T-helper 1 cell (primary cell): ENCODE measurements at places on chromosomes 5 and 9.

GRCh38 chr5:166353580-166353979 lies 1937.9 kb upstream of the WWC1 start:
- DNase-seq: no peak

DNA sequence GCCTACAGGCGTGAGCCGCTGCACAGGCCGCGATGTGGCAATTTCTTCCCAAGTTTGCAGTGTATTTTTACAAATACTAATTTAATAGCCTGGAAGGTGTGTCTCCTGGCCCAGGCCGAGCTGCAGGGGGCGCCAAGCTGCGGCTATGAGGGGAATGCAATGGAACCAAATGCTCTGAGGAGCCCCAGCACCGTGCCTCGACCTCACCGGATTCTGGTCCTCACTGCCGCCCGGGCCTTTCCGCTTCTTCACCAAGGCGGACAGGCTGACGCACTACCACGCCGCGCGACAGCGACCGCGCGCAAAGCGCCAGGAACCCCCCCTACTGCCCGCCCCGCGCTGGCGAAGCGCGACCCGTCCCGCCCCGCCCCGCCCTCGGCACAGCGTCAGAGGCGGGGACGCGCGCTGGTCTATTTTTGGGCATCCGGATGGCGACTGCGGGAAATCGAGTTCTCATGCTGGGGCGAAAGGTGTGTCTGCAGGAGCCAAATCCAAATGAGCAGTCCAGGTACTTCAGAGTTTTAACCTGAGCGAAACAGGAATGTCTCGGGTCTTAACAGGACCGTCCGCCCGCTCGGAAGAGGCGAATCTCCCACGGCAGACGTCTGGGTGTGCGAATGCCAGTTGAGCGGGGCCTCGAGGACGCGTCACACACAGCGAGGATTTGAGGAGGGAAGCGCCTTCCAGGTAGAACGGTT lies 31.7 kb upstream of the PRXL2C start:
- peak; percentile 52 for DNase-seq

DNA sequence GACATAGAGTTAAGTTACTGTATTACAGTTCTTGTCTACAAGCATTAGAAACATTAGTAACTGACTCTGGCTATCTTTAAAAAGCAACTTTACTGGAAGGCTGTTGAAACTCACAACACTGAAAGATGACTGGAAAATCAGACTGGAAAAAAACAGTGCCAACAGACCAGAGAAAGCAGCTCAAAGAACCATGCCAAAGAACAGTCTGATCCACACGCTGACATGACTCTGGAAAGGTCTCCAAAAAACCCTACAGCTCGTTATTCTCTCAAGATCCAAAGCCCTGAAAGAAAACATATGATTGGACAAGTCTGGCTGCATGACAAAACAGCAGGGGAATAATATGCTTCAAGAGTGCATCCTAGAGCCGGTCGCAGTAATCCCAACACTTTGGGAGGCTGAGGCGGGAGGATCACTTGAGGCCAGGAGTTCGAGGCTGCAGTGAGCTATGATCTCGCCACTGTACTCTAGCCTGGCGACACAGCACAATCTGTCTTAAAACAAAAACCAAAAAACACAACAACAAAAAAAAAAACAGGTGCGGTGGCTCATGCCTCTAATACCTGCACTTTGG lies 5.6 kb downstream of the GOLPH3 start:
- DNase-seq: no peak

DNA sequence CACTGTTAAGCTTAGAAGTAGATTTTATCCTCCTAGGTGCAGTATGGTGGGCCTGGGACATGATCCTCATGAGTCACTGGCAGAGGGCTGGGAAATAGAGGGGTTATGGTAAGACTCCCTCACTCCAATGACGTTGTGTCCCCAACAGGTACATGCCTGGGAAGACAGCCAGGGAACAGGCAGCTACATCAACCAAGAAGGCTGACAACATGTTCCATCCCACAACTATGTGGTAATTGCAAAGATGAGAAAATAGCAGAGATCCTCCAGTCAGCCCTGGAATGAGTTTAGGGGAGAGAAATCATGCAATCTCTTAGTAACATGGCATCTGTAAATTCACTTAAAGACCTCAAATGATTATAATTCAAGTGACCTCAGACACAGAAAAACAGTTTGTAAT lies 114.4 kb upstream of the LIFR start:
- no peak for DNase-seq

DNA sequence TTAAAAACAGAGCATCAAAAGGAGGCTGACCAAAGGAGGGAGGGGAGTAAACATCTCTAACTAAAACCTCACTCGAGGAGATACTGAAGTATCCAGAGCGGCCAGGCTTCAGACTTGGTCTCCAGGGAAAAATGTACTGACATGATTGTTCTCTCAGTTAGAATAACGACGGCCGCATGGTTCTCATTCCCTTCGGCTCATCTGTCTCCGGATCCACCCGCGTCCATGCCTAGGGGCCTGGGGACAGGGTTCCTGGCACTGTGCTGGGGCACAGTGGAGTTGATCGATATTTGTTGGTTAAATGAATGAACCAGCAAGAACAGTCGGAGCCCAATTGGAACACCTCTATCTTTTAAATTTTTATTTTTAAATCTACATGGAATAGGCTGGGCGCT lies 167.1 kb upstream of the PHYKPL start:
- DNase-seq: no peak

GRCh38 chr9:132114102-132114707 lies 34.5 kb upstream of the MED27 start:
- DNase-seq: peak; percentile 12

- no peak for DNase-seq
Measured at GRCh38 chr9:20683351-20684034, 566 bp upstream of the FOCAD start.

DNA sequence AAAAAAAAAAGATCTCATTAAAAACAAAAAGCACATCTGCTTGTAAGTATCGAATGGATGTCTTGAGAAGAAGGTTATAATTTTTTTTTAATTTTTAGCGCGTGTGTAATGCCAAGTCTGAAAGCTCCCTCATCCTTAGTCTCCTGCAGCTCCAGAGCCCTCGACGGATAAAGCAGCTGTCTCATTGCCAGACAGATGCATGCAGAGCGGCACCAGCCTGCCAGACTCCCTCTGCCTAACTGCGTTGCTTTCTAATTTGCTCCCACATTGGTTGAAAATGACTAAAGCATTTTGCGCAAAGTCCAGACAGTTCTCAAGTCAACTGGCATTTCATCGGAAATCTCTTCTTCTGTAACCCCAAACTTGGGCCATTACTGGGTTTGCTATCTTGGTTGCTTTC lies 29.4 kb downstream of the OLFM1 start:
- no peak for DNase-seq

DNA sequence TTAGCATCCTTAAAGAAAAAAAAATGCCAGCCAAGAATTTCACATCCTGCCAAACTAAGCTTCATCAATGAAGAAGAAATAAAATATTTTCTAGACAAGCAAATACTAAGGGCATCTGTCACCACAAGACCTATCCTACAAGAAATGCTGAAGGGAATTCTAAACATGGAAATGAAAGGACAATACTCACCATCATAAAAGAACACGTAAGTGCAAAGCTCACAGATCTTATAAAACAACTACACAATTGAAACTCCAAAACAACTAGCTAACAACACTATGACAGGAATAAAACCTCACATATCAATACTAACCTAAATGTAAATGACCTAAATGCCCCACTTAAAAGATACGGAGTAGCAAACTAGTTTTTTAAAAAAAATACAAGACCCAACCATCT lies 71.4 kb downstream of the TTC39B start:
- DNase-seq: no peak

DNA sequence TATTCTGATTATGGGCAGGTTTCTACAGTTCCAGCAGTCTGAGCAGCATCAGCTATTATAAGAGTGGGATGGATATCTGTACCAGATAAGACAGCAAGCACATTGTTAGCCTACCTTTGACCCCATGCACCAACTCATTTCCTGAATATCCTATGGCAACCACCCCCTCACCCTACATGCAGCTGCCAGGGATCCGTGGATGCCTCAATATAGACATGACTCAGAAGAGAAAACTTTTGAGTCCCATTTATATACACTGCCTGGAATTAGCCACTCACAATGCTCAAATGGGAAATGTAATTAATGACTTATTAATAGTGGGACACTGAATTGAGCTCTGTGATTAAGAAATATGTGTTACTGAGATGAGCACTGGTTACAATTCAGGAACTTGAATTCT lies 124.4 kb downstream of the SSBP2 start:
- no peak for DNase-seq

DNA sequence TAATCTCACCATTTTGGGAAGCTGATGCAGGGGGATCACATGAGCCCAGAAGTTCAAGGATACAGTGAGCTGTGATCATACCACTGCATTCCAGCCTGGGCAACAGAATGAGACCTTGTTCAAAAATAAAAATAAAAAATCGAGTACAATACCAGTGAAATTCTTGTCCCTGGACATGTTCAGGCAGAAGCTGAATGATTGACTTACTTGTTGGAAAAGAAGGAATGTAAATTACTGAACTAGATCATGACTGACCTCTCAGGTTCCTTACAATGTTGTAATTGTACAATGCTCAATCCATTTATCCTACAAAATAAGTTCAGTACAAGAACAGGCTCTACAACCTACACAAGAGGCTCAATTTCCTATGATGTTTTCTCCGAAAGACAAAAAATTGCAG lies 1010.4 kb downstream of the TLE1 start:
- no peak for DNase-seq

DNA sequence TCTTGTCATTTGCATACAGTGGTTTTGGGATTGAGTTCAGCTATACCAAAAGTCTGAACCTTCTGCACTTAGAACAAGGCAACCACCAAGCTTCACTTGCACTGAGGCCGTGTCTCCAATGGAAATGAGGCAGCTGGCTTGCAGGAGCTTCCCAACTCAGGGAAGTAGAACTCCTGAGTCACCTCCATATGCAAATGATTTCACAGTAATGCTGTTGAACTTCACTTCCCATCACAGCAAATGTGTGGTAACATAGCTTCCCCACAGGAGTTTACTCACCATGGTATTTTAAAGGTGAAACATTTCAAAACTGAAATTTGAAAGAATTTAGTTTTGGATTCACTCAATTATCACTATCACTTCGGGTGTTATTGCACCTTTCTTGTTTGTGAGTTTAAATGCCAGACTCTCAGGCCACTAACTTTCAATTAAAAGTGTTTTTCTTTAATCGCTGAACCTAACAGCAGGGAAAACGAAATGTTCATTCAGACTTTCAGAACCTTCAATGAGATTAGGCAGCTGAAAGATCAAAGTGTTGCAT lies 9.0 kb downstream of the CD274 start:
- no peak for DNase-seq

DNA sequence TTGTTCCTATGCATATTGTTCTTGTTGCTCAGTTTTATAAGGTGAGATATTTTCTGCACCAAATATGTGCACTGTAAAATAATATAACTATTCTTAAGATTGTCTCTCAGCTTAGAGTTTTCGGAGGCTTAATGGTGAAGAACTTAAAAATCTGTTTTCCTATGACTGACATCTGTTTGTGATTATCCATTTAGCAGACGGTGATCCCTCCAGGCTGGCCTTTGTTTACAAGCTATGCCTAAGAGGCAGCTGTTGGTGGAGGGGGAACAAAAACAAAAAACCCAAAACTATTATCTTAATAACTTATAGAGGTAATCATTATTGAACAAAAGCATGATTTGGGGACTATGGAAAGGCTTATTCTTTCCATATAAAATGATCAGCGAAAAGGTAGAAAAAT lies 658 bp downstream of the PDCD1LG2 start:
- DNase-seq: no peak

DNA sequence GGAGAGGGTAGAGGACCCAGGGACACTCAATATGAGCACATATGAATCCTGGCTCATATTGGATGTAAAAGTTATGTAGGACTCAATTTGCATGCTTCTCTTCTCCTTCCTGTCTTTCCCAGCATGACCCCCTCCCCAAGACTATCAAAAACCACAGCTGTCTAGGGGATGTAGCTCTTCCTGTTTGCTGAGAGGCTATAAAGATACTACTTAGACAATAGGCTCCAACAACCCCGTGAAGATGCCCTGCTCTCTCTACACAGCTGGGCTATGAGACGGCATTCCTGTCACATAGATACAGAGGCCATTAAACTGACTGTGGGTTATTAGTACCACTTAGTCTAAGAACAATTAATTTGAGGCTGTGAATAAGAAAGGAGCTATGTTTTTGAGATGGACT lies 56.5 kb upstream of the PCSK1 start:
- DNase-seq: no peak

GRCh38 chr5:83493644-83494043 lies 22.1 kb downstream of the VCAN start:
- no peak for DNase-seq

- no peak for DNase-seq
Measured at GRCh38 chr5:104295991-104296390, 733.4 kb upstream of the NUDT12 start.

- DNase-seq: no peak
Measured at GRCh38 chr9:71271602-71272001, 150.2 kb upstream of the TRPM3 start.

DNA sequence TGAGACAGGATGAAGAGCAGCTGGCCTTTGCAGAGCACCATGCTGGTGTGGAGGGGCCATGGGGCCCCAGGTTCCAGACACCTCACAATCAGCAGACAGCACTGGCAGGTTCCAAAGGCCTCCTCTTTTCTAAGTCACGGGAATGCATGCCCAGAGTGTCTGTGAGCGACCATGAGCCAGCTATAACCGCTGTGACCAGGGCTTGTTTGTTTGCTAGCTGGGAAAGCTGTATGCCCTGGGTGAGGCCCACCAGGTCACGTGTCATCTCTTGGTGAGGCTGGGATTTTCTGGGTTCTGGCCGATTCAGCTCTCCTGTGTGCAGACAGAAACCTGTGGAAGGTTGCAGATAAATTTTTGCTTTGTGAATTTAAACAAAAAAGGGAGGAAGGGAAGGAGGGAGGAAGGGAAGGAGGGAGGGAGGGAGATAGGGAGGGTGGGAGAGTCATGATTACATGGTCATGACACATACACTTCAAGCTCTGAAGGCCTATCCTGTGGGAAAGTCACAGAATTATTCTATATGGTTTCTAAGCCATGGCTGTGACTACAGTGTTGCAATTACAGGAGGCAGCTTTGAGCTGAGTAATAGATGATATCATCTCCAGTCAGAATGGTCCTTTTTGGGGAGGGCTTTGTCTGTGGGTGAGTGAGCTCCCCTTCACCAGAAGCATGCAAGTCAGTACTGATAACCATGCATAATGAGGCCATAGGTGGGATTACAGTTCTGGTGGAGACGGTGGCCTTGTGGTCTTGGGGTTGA lies 37.2 kb downstream of the PAPPA start:
- no peak for DNase-seq

- DNase-seq: no peak
Measured at GRCh38 chr5:962801-963200, 45.8 kb upstream of the NKD2 start.

- no peak for DNase-seq
Measured at GRCh38 chr5:56664025-56664424, 151.3 kb upstream of the MAP3K1 start.

- DNase-seq: no peak
Measured at GRCh38 chr9:69145144-69145715, 28.8 kb upstream of the TJP2 start.
